Activated naive CD4-positive, alpha-beta T cell treated with Interleukin-2 at 50 U/mL for 16 hours (primary cell): ENCODE measurements at places on chromosomes 7 and 10.

GRCh38 chr10:525565-526315, 163.7 kb downstream of the DIP2C start:
- no peak for DNase-seq

GRCh38 chr10:118624747-118625146, 29.3 kb upstream of the PRLHR start:
- no peak for DNase-seq

GRCh38 chr10:7945469-7946187, 108.9 kb upstream of the GATA3 start:
- DNase-seq = no peak

DNA sequence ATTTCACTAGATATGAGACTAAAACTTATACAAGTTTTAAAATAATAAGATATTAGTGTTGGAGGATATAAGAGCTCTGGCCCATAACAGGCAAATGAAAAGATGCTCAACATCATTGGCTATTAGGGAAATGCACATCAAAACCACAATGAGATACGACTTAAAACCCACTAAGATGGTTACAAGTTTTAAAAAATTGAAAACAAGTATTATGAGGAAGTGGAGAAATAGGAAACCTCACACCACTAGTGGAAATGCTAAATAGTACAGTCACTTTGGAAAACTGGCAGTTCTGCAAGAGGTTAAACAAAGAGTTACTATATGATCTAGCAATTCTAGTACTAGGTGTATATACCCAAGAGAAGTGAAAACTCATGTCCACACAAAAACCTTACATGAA, 17.2 kb downstream of the PANK1 start:
- DNase-seq = no peak

DNA sequence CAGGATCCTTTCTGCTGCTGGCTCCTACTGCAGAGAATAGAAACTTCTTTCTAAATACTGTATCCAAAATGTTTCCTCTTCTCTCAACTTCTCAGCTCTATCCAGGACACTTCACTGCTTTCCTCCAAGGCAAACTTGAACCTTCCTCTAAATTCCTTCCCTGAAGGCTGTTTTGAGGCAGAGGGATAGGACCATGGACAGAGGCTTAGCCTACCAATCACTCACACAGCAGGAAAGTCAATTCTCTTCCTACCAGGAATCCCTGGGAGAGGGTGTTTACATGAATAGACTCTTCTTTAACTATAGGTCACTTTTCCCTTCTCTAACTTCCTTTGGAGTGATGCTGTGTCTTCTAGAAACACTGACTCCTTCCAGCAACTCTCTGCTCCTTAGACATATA, 115.6 kb upstream of the MKLN1 start:
- no peak for DNase-seq

DNA sequence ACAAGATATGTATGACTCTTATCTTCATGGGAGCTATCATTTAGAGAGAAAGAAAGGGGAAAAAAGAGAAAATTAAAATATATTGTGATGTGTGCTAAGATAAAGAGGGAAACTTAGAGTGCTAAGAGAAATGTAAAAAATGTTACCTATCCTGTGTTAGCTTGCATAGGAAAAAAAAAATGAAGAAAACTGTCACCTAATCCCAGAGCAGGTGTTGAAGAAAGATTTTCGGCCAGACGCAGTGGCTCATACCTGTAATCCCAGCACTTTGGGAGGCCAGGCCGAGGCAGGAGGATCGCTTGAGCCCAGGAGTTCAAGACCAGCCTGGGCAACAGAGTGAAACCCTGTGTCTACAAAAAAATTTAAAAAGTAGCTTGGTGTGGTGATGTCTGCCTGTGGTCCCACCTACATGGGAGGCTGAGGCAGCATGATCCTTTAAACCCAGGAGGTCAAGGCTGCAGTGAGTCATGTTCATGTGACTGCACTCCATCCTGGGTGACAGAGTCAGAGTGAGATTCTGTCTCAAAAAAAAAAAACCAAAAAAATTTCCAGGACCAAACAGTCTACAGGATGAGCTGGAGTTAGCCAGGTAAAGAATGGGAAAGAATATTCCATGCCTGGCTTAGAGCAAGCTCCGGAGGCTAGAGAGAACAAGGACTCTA, 2.4 kb upstream of the MKLN1 start:
- DNase-seq = peak; percentile 25

GRCh38 chr7:84337429-84337828, 142.8 kb upstream of the SEMA3A start:
- DNase-seq = no peak

GRCh38 chr10:117486606-117487005, 55.9 kb upstream of the EMX2 start:
- DNase-seq = no peak

GRCh38 chr10:79457256-79457785, 11.9 kb upstream of the ZCCHC24 start:
- DNase-seq = no peak
